ENCODE measurements at places on chromosomes 4 and X. TPM values are rescaled to one million over a fixed set of nuclear protein-coding genes. Genes with fewer than 3 reads are reported as not detected.

The PDGFRA gene
- total RNA-seq = 0.51 TPM

The ANXA3 gene
- total RNA-seq = 53.7 TPM

The HSPA4L gene
- total RNA-seq = 8.5 TPM

The SRPX2 gene
- total RNA-seq = 2.4 TPM
